Mesothelial cell of epicardium (in vitro differentiated cells): ENCODE measurements at places on chromosomes 4 and X.
A peak's percentile ranks its signal among the peaks of the same experiment; 100 is the strongest.

DNA sequence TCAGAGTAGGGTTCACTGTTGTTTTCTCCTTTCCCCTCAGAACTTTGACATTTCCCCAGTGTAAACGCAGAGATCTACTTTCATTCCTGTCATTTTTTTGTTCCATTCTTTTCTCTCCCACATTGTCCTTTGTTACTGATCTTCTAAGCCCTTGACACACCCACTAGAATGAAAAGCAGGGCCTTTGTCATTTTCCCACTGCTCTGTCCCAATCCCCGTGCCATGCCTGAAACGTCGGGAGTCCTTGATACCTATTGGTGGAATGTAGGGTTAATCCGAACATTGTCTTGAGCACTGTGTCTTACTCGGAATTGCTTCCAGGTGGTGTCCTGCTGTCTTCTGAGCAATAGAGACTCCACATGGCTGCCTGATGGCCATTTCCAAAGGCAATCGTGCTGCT, 887.1 kb upstream of the FRG1 start:
- no peak for DNase-seq

DNA sequence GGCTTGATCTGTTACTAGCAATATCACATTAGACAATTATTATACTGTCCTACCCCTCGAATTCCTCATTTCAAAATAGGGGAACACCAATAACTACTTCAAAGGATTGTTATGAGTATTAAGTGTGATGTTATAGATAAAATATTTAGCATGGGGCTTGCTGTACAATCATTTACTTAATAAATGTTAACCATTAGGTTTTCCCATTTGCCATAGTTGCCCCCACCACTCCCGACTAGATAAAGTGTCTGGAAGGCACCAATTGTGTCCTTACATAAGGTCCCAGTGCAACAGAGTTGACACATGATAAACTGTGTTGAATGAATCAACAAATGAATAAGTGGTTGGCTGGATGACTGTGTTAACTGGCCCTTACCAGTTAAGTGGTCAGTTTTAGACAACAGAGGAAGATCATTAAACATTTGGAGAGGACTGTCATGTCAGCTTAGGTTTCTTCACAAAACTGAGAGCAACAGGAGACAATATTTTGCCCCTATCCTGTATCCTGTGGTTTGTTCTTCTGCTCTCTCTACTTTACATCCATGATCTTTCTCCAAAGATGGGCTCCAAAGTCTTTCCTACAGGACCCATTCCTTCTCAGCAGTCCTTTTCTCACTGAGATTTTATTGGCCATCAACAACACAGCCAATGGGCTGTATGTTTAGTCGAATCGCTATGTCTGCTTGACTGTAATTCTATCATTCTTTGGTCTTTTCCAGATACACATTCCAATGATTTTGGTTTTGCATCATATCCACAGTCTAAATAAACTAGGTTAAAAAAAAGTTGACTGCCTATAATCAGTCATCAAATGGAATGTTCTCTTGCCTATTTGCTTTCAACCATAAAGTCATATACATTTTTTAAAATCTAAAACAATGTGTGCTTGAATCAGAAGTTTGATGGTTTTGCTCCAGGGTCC, 74.4 kb downstream of the RNF150 start:
- no peak for DNase-seq

DNA sequence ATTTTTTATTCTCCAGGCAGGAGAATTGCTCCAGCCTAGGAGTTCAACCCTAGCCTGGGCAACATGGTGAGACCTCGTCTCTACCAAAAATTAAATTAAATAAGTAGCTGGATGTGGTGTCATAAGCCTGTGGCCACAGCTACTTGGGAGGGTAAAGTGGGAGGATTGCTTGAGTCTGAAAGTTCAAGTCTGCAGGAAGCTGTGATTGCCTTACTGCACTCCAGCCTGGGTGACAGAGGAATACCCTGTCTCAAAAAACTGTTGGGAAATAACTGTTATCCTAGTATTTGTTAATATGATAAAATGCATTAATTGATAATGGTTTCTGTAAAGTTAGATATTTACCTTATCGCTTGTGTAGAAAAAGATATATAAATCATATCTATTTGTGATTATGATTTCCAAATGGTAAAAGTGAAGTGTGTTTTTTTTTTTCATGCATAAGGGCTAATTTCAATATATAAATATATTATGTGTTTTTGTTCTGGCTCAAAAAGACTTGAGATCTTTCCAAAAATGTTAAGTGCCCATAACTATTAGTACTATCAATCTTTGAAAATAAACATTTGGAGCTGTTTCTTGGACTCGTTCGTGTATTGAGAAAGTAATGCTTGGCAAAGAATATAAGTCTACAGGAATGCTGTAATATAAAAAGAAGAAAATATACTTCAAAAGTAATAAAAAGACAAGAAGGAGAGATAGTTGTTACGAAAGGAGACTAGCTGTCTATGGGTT, 396.6 kb downstream of the ADGRL3 start:
- no peak for DNase-seq

GRCh38 chr4:174859904-174860303, 30.9 kb upstream of the GLRA3 start:
- no peak for DNase-seq

DNA sequence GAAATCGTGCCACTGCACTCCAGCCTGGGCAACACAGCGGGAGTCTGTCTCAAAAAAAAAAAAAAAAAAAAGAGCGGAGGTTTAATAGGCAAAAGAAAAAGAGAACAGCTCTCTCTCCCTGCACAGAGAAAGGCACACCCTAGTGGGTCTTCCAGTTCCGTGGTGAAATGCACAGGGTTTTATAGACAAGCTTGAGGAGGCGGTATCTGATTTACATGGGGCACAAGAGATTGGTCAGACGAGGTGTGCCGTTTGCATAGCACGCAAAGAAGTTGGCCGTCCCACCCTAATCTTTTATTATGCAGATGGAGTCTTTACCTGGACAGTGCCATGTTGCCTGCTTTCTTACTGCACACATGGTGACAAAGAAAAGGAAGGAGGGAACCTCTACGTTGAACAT, 33.5 kb upstream of the REST start:
- DNase-seq: no peak

DNA sequence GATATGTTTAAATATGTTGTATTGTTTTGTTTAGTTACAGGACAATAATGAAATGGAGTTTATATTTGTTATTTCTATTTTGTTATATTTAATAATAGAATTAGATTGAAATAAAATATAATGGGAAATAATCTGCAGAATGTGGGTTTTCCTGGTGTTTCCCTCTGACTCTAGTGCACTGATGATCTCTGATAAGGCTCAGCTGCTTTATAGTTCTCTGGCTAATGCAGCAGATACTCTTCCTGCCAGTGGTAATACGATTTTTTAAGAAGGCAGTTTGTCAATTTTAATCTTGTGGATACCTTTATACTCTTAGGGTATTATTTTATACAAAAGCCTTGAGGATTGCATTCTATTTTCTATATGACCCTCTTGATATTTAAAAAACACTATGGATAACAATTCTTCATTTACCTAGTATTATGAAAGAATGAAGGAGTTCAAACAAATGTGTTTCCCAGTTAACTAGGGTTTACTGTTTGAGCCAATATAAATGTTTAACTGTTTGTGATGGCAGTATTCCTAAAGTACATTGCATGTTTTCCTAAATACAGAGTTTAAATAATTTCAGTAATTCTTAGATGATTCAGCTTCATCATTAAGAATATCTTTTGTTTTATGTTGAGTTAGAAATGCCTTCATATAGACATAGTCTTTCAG, 26.9 kb downstream of the NUDT6 start:
- DNase-seq: no peak

GRCh38 chr4:16739997-16740624, 158.3 kb downstream of the LDB2 start:
- no peak for DNase-seq

- no peak for DNase-seq
These were observed 163.1 kb upstream of the PLAC1 start for GRCh38 chrX:134821370-134821769.

DNA sequence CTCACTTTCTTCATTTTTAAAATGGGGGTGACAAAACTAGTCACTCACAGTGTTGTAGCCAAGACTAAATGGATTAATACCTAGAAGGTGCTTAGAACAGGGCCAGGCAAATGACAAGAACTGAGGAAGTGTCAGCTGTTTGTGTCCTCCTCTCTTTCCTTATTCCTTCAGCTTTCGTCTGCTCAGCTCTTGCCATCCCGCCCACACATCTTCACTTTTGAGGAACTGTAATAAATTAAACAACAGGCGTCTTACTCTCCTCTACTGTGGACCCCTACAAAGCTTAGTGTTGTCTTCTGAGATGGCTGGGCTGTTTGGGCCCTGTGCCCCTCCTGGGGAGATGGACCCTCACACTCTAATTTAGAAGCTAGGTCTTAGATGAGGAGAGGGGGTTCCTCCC, 2.7 kb downstream of the HPSE start:
- no peak for DNase-seq

DNA sequence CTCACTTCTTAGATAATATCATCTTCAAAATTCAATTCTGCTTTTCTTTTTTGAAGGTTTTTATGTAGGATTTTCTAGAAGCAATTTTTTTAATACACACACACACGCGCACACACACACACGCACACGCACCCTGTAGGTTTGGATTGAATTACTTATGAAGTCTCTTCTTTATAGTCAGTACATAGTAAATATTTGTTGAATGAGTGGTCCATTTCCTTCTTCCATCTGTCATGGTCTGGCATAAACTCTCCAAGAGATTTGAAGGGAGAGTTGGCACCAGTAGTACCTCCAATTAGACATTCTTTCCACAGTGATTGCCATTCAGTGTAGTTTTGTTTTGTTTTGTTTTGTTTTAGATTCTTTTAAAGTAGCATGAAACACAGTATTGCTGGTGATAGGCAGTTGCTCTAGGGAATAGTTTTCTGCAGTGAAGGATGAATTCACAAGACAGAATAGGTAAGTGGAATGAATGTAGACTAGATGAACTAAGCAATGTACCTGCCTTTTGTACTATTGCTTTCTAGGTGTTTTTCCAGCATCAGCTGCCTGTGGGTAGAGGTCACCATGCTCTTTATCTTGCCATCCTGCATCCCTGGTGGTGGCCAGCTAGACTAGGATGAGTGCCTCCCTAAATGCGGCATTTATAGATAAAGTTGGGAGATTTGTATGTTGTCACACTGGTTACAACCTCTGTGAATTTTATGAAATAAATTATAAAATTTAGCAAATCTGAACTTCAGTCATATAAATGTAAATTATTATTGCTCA, 20.5 kb downstream of the PDLIM5 start:
- no peak for DNase-seq

GRCh38 chrX:53813670-53814440, 127.3 kb upstream of the HUWE1 start:
- no peak for DNase-seq

- DNase-seq: peak; percentile 40
These were observed 22.1 kb downstream of the YIPF7 start for GRCh38 chr4:44629280-44629866.

- no peak for DNase-seq
These were observed 205.8 kb upstream of the MAMLD1 start for GRCh38 chrX:150157291-150157690.

- no peak for DNase-seq
These were observed 19.7 kb upstream of the MTM1 start for GRCh38 chrX:150548684-150549083.

DNA sequence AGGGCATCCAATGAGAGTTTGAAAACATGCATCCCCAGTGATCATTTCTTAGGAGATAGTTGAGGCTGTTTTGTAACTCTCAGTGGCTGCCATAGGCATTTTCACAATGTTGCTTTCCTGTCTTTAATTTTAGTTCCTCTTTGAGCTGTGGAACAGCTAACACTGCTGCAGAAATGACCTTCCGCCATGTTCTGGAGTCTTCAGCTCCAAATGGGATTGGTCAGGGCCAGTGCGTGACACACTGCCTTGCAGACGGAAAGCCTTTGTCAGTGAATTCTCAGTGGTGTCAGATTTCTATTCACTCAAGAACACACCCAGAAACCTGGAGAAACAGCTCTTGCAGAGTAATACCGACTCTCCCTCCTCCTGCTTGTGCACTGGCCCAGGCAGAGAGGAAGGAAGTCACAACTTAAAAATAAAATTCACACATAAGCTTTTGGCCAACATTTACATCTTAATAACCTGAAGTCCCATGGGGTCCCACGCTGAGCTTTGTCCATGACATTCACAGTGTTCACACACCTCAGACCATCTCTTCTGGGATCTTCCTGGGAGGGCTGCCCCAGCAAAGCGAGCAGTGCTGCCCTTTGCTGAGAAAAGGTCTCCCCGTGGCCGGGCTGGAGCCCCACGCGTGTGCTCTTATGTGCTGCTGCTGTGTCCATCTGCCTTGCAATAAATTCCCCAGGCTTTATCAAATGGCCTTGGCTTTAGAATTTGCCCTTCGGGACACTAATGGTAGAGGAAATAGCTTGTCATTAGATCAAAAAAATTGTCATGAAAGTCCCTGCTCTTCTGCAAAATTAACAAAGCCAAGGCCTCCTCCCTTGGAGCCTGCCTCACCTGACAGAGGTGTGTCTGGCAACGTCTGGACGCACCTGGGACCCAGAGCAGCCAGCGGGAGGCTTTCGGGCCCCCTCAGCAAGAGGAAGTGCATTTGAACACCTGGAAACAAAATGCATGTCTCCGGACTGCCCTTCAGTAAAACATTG, 126.8 kb downstream of the IRF2 start:
- DNase-seq: no peak

GRCh38 chrX:1521459-1521956, 15.5 kb downstream of the P2RY8 start:
- DNase-seq: no peak

- DNase-seq: no peak
These were observed 12.3 kb downstream of the STARD8 start for GRCh38 chrX:68659786-68660185.

GRCh38 chrX:9765072-9765736, 443 bp downstream of the GPR143 start:
- DNase-seq: peak; percentile 39

DNA sequence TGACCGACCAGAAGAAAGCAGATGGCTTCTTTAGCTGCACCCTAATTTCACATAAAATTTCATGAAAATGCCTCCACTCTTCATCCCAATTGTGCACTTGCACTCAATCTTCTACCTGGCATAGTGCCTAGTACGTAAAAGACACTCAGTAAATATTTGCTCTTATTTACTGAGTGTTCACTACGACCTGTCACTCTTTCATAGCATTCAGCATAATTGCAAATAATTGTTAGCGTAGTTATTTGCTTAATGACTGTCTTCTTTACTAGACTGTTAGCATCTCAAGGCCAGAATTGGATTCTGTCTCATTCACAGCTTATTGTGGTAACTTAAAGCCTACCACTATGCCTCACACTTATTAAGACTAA, 130.2 kb downstream of the ENOX2 start:
- DNase-seq: no peak
